ENCODE measurements at places on chromosomes 13 and 19. TPM values are rescaled to one million over a fixed set of nuclear protein-coding genes. Genes with fewer than 3 reads are reported as not detected.

ZNF780A gene
- total RNA-seq, result 11.1 TPM

ZNF547 gene
- 1.2 TPM for total RNA-seq

ZNF296 gene
- total RNA-seq, result 0.17 TPM

CABP5 gene
- not detected for total RNA-seq

TMEM221 gene
- under 0.01 TPM for total RNA-seq

EHD2 gene
- total RNA-seq, result 126 TPM

ZNF681 gene
- total RNA-seq, result 1.3 TPM

CEACAM4 gene
- total RNA-seq, result not detected

PSG7 gene
- total RNA-seq, result not detected

ZNF844 gene
- 2.4 TPM for total RNA-seq

SELENOV gene
- total RNA-seq, result not detected

NUMBL gene
- total RNA-seq, result 29.3 TPM

PGLYRP1 gene
- not detected for total RNA-seq

VSTM1 gene
- not detected for total RNA-seq

All from bronchus fibroblast of lung (primary cell).